ENCODE measurements at places on chromosomes 3 and 15.

DNA sequence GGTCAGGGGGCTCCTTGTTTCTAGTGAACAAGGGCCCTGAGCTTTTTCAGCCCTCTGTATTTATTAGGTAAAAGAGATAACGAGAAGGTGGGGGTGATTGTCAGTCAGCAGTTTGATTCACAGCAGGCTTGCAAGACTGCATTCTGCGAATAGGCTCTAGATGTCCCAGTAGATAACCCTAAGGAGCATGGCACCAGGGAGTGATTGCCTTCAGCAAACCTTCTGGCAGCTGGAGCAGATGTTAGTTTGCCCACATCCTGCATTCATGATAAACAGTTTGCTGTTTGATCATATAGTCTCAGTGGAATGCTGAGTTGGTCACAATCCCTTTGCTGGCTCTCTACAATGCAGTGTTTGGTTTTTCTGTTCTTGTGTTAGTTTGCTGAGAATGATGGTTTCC is 161.3 kb upstream of the GADL1 start:
- DNase-seq = no peak

DNA sequence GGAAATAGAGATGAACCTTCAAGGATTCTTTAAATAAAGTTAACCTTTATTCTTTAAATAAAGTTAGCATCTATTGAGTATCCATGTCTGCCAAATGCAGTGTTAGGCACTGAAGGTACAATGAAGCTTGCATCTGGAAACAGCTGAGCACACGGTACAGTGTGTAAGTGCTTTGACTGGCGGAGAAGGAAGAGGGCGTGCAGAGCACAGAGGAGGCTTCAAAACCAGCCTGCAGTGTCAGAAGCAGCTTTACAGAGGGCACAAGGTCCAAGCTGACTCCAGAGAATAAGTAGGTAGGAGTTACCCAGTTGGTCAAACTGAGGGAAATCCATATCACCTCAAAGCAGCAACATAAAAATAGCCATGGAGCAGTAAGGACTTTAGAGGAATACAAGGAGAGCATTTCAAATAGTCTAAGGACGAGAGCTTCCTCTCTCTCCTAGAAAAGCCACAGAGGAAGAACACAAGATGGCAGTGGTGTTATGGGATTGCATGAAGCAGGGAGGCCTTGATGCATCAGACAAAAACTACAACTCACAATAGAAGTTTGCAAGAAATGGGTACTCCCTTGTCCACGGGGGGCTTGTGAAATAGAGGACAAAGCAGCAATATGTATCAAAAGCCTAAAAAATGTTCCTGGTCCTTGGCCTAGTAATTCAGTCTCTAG is 60.3 kb upstream of the PPP2R3A start:
- no peak for DNase-seq

- DNase-seq = no peak
Measured at GRCh38 chr3:15936312-15936711, 138.5 kb upstream of the ANKRD28 start.

DNA sequence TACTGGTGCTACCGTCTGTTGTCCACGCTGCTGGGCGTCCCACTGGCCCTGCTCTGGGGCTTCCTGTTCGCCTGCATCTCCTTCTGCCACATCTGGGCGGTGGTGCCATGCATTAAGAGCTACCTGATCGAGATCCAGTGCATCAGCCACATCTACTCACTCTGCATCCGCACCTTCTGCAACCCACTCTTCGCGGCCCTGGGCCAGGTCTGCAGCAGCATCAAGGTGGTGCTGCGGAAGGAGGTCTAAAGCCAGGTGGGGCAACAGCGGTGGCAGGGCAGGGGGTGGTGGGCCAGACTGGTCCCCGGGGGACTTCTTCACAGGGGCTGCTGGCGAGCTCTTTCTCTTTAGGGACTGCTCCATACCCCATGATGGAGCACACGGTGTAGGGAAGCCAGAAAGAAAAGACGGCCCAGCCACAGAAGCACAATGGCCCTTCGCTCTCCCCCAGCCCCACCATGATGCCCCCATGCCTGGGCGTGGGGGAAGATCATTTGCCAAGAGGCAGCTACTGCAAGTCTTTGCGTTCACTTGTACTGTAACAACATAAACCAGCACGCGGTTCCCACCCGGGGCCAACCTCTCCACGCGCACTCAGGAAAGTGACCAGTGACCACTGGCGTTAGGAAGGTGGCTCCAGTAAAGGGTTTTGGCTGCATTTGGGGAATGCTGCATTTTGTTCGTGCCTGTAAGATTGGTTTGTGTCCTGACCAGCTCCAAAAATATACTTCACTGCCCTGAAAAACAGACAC is 12.2 kb downstream of the CAV3 start:
- no peak for DNase-seq

Data from NCI-H510A treated with DMSO at 0.1 percent for 48 hours (cell line).